ENCODE measurements at places on chromosomes 7 and 10. TPM values are rescaled to one million over a fixed set of nuclear protein-coding genes. Genes with fewer than 3 reads are reported as not detected.

GRCh38 chr10:31669357-31669756 is 259.3 kb downstream of the ARHGAP12 start:
- no peak for DNase-seq

DNA sequence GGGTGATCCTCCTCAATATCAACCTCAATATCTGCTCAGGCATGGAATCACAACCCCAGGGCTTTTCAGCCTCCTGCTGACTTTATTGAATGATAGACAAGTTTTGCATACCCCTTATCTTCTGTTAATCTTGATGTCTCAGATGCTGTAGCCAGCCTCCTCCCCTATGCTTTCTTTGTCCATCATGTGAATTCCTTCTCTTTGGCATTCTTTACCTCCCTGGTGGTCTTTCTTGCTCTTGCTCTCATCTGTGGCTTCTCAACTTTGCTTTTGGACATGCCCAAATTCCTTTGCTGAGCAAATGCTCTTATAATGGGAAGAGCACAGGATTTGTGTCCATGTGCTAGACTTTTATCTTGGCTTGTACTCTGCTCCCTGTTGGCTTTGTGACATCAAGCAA is 73.4 kb upstream of the FAM13C start:
- DNase-seq: no peak

- DNase-seq: no peak
Observed at GRCh38 chr7:122199171-122199570, 55.1 kb upstream of the AASS start.

GRCh38 chr10:86594535-86594934 is 59.8 kb upstream of the OPN4 start:
- no peak for DNase-seq

GRCh38 chr10:49502358-49502757 is 36.6 kb downstream of the ERCC6 start:
- no peak for DNase-seq

DNA sequence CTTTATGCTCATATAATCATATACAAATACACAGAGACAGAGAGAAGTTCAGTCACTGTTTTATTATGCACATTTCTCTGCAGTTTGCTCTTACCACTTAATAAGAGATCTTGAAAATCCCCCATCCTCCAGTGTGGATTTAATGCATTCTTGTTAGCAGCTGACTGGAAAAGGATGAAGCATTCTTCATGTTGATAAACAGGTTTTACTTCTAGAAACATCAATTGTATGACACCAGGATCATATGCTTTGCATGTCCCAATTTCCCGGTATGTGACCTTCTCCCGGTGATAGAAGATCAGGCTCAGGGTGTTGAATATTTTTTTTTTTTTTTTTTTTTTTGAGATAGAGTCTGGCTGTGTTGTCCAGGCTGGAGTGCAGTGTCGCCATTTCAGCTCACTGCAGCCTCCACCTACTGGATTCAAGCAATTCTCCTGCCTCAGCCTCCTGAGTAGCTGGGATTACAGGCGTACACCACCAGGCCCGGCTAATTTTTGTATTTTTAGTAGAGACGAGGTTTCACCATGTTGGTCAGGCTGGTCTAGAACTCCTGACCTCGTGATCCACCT is 6.2 kb upstream of the CREB3L2 start:
- no peak for DNase-seq

DNA sequence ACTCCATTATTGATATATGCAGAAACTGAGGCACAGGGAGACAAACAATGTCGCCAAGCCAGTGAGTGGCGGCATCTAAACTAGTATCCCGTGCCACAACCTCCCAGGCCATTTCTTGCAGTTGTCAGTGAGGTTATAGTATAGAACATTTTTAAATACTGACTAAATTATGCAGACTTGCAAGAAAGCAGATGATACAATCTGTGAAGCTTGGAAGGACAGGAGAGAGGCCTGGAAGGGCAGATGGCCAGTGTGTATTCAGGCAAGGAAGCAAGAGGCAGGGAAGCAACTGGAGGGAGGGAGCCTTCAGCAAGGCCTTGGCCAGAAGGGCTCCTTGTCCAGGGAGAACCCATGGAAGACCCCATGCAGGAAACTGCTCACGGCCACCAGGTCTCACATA is 110.3 kb upstream of the APBB1IP start:
- DNase-seq: no peak

GRCh38 chr7:2000746-2001321 is 231.9 kb downstream of the MAD1L1 start:
- no peak for DNase-seq

The MMP21 gene
- total RNA-seq: 0.29 TPM

The ASAH2 gene
- 2.4 TPM for total RNA-seq
